Ascending aorta (tissue), 2 donors: ENCODE measurements at places on chromosomes 5 and 9. TPM values are rescaled to one million over a fixed set of nuclear protein-coding genes. Genes with fewer than 3 reads are reported as not detected.

GRCh38 chr9:121305269-121305994 is 37.5 kb downstream of the GSN start:
- peaks cover 55% of the 10 kb centered on the region for H3K4me1 ChIP-seq
- H3K36me3 ChIP-seq = peaks cover 93% of the 10 kb centered on the region
- no peaks in the 10 kb centered on the region for H3K27me3 ChIP-seq
- peak overlapping the region; percentile 74 for H3K4me3 ChIP-seq
- peak; percentile 22 for DNase-seq
- H3K27ac ChIP-seq = peak overlapping the region; percentile 92

- H3K36me3 ChIP-seq = no peaks in the 10 kb centered on the region
- no peak overlapping the region for H3K27ac ChIP-seq
- no peaks in the 10 kb centered on the region for H3K4me1 ChIP-seq
- H3K4me3 ChIP-seq = no peak overlapping the region
- no peaks in the 10 kb centered on the region for H3K27me3 ChIP-seq
Observed at GRCh38 chr5:168886157-168886556, 307.0 kb upstream of the PANK3 start.

GRM6 gene
- total RNA-seq = not detected

DNA sequence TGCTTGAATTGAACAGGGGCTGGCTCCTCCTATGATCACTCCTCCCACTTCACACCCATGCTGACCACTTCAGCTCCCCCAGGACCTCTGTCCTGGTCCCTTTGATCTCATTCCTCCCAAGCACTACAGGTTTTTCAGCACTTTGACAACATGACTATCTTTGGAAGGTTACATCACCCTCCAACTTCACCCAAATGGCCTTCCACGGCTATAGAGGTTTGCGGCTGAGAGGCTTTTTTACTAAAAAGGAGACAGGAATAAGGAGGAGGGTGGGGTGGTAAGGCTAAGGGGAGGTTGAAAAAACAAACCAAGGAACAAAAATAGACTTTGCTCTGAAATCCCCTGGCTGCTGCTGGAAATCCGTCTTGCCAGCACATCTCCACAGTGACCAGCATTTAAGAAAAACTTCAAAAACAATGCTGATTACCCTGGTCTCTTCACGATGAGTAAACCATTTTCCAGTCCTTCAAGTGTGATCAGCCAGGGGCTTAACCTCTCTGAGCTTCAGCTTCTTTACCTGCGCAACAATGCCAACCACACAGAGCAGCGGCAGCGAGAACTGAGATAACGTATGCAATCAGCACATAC is 102.7 kb downstream of the DPYSL3 start:
- H3K4me1 ChIP-seq = peaks cover 30% of the 10 kb centered on the region
- peak overlapping the region; percentile 94 for H3K27ac ChIP-seq
- no peak for DNase-seq
- no peaks in the 10 kb centered on the region for H3K27me3 ChIP-seq

DNA sequence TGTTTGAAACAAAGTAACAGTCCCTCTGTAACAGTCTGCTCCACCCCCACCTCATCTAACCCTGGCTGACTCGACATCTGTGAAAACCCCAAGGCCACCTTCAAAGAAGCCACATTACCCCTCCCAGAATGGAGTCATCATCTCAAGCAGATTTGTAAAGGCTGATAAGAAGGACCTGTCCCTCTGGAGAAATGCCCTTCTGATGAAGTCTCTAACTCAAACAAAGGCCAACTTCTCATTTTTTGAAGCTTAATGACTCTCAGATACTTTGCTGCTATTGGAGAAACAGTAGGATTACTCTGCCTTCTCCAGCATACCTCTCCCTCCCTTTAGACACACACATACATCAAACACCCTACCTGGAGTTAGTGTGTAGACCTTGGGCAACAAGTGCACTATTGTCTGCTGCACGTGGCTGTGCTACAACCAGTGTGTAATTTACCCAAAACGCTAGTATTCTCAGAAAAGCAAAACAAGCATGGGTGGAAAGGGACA is 5.3 kb upstream of the SUSD1 start:
- H3K4me1 ChIP-seq = no peaks in the 10 kb centered on the region
- H3K27me3 ChIP-seq = no peaks in the 10 kb centered on the region
- H3K27ac ChIP-seq = no peak overlapping the region
- H3K4me3 ChIP-seq = no peak overlapping the region
- DNase-seq = no peak

PDE6A gene
- total RNA-seq = not detected

- H3K27ac ChIP-seq = no peak overlapping the region
- no peaks in the 10 kb centered on the region for H3K4me1 ChIP-seq
- no peak overlapping the region for H3K4me3 ChIP-seq
- no peaks in the 10 kb centered on the region for H3K36me3 ChIP-seq
- peaks cover 8% of the 10 kb centered on the region for H3K27me3 ChIP-seq
- DNase-seq = no peak
Observed at GRCh38 chr5:1860949-1861348, 21.8 kb downstream of the IRX4 start.
